ENCODE measurements at places on chromosomes 2 and 18.
A peak's percentile ranks its signal among the peaks of the same experiment; 100 is the strongest.

DNA sequence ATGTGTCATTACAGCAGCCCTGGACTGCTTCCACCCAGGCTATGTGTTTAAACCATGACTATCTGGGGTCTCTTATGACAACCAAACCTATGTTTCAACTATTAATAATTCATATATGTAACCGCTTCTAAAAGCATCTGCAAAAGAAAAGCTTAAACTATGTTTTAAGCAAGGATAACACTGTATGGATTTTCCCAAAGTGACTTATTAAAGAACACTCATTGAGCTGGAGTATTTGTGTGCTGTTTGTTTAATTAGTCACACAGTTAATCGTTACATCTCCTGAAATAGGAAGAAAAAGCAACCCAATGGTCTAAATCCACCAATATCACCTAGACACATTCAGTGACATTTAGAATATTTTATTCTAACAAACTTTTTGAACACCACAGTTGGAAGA is 51.3 kb downstream of the TMEM163 start:
- DNase-seq, result no peak

DNA sequence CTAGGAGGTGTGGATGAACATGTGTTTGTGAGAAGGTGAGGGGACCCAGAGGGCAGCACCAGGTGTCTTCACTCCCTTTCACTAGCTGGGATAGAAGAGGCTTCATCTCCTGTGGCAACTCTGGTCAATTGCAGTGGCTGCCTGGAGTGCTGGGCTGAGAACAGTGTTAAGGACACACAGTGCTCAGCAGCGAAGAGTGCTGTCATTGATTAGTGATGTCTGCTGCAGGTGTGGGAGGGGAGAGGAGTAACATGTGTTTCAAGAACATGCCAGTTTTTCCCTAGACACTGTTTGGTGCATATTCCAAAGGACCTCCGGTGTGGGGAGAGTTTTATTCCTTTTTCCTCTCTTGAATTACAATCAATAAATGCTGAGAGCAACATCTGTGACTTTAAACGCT is 95.9 kb upstream of the CXCR4 start:
- no peak for DNase-seq

- no peak for DNase-seq
These were observed 61.5 kb upstream of the KLF7 start for GRCh38 chr2:207227062-207227748.

- DNase-seq, result no peak
These were observed 624.3 kb upstream of the FANCL start for GRCh38 chr2:58865436-58865835.

DNA sequence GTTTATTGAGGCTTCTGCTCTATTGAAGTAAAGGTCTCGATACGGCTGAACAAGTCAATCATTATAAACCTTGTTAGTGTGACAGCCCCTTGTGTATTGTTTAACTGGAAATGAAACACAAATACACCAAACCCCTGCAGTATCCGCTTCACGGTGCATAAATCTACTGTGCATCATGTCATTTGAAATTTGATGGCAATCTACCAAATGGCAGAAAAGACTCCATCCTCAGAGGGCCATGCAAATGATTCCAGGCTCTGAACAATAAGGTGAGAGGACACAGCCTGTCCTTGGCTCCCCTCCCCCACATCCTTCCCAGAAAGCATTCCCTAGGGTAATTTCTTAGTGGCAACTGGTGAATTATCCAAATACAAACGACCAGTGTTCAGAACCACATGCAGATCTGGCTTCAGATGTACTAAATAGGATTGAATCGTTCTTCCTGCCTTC is 80.6 kb downstream of the ADCYAP1 start:
- DNase-seq, result no peak

DNA sequence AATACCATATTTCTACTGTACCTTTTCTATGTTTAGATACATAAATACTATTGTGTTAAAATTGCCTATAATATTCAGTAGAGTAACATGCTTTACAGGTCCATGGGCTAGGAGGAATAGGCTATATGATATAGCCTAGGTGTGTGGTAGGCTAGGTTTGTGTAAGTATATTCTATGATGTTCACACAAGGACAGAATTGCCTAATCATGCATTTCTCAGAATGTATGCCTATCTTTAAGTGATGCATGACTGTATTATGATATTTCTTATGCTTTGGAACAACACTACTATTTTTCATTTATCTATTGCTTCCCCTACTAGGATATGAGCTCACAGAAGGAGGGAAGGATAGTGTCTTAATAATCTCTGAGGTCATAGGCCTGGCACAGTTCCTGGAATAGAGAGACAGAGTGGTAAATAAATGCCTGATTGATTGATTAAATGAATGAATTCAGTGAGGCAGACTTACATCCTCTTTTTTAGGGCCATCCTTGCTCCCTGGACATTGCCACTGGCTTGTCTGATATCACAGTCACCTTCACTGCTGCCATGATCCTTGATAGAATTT is 121.0 kb downstream of the MYO3B start:
- no peak for DNase-seq

- no peak for DNase-seq
These were observed 36.3 kb downstream of the SLC35F5 start for GRCh38 chr2:113720167-113720566.

DNA sequence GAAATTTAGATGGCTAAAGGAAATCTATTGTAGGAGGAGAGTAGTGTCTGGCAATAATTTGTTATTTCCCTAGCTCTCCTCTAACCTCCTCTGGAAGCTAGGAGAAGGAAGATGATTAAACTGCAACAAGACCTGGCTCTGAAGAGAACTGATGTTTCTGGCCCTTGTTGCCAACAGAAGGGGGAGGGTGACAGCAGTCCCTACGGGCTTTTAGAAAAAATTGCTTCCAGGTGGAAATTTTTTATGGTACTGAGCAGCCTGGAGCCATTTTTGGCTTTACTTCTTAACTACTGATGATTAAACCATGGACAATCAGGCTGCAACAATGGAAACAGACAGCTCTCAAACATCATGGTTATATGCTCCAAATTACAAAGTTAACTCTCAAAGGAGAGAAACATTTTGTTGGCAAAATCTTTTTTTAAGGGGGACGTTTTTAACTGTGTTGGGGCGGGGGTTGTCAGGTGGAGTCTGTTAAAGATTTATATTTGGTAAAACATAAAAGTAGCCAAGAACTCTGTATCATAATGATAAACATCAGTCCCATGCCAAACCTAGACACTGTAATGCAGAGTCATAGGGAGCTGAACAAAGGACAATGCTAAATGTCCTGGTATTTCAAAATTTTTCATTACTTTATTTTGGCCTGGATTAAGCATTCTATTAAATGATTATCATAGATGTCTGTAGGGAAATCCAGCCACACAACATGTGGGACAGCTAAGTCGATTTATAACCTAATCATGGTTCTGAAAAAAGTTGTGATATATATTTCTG is 70.0 kb downstream of the EXOC6B start:
- no peak for DNase-seq

DNA sequence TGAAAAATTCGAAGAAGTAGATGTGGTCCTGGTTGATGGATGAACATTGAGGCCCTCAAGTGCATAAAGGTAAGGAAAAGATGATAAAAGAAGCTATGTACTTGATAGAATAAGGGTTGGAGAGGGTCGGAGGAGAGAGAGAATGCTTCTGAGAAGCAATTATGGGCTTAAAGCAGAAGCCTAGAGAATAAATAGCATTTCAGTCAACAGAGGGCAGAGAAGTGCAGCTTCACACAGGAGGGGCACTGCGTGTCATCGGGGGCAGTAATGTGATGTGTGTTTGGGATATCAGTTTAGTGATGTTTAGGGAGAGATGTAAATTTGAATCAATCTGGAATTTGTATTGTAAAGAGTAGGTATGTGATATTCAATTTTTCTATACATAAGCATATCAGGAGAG is 334.5 kb downstream of the PIK3C3 start:
- no peak for DNase-seq

DNA sequence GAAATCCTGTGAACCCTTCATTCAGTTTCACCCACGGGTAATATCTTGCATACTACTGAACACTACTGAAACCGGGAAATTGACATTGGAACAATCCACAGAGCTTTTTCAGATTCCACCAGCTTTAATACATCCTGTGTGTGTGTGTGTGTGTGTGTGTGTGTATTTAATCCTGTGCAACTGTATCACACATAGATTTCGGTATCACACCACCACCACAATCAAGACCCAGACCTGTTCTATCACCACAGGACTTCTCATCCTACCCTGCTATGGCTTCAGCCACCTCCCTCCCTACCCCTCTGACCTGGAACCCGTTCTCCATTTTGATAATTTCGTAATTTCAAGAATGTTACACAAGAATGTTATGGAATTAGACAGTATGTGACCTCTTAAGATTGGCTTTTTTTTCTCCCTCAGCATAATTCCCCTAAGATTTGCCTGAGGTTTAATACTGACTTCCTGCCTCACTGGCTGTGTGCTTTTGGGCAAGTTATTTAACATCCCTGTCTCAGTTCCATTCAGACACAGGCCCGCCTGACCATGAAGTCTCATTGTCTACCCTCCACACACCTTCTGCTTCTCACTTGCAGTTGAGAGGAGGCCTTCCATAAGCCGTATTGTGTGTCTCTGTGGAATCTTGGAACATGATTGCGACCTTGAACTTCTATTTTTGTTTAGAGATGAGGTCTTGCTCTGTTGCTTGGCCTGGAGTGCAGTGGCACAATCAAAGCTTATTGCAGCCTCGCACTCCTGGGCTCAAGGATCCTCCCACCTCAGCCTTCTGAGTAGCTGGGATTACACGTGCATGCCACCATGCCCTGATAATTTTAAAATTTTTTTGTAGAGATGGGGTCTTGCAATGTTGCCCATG is 14.4 kb upstream of the TMEM131 start:
- DNase-seq, result no peak

DNA sequence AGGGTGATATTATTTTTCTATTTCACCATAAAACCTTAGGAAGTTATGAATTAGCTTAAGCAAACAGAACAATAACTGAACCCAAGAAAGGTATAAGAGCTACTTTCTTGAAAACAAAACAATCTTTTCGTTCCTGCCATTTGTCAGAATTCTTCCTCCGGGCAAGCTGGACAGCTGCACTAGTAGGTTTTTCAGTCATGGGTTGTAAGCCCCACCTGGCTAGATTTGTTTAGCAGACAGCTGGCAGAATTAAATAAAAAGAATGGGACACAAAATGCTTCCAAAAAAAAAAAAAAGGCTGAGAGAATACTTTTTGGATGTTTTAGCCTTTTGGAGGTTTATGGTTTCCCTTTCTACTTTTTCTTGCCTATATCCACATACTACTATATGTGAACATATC is 694.1 kb downstream of the ARHGAP15 start:
- no peak for DNase-seq

GRCh38 chr2:191245869-191246531 is 796 bp downstream of the MYO1B start:
- DNase-seq, result peak; percentile 9

GRCh38 chr2:235238537-235238936 is 255.3 kb upstream of the AGAP1 start:
- no peak for DNase-seq

DNA sequence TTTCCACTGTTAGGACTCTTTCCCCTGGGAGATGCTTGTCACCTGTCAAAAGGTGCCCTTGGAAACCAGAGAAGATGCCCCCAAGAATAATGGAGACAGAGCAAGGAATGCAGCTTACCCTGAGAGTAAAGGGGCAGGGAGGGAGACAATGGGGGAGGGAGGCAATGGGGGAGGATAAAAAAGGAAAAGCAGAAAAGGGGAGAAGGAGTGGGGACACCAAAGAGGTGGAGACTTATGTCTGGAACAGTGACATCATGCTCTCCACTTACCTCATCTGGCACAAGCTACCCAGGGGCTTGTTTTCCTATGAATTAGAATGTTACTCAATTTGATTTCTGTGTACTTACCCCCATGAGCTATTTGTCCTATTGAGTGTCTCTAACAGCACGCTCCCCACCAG is 67.9 kb downstream of the MRO start:
- DNase-seq, result no peak

DNA sequence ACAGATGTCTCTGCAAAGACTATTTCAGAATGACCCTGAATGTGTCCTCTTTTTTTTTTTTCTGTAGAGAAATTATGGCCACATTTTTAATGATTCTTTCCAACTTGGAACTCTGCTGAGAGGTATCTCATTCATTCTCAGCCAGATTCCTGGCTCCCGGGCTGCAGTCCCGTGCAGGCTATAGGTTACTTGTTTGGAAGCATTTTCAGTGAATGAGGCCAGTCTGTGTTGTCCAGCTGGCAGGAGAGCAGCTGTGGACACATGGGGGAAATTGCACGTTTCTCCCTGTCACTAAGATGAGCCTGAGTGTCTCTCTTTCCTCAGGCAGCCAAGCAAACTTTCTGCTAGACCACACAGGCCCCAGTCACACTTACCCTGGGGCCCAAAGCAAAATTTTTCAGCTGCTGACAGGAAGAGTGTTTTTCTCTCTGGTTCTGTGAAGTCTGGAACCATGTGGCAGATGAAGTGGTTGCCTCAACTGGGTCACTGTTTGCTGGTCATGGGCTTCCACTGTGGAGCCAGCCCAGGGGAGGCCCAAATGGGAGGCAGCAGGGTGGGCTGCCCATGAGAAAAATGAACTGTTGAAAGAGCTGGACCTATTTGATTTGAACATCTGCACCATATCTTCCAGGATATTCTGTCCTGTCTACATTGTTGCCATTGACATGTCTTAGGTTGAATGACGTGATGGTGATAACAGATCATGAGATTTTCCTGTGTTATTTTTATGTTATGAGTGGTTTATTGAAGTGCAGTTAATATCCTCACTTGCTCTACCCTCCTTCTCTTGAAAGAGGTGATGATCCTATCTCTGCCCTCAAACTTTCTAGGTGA is 431.2 kb downstream of the LPIN1 start:
- no peak for DNase-seq

- DNase-seq, result peak; percentile 28
These were observed at the start of gene ARHGAP15 for GRCh38 chr2:143128681-143129580. Gene ARHGAP15, plus strand, starts transcription at chr2:143129419.

DNA sequence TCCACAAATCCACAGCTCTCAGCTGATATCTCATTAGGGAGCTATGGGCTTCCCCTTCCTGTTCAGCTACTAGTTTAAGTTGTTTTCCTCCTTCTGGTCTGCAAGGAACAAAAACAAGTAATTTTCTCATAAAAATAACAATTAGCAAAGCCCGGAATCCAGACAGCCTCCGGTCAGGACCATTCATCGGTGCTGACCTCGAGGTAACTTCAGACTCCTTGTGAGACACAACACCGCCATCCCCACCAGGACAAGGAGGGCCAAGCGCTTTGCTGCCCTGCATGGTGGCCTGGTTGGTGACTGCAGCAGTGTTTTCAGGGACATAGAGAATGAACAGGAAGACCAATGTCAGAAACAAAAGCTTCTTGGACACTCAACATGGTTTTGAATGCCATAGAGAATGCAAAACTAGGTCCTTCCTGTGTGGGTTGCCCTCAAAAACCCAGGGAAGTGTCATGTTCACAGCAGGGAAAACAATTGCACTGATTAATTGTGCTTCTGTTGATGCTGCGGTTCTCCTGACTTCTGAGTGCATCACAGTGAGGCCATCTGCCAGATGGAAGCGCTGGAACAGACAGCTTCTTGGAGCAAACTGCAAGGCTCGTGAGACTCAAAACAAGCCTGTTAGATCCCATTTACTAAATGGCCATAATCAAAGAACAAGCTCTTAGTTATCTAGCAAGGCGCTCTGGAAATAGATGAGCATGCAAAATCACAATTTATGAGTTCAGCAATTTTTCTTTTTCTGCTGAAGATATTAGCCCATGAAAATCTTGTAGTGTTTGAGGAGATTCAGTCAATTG is 77.1 kb downstream of the HS1BP3 start:
- no peak for DNase-seq

Data from stimulated activated effector memory CD8-positive, alpha-beta T cell treated with anti-CD3 and anti-CD28 coated beads, Interleukin-12 subunit alpha, Interleukin-12 subunit beta, amount 100 ng/mL, for 72 hours (primary cell).